Foreskin melanocyte (primary cell): ENCODE measurements at places on chromosomes 3 and 15.

- no peak for DNase-seq
Measured at GRCh38 chr15:25333049-25333448, 105.8 kb downstream of the UBE3A start.

DNA sequence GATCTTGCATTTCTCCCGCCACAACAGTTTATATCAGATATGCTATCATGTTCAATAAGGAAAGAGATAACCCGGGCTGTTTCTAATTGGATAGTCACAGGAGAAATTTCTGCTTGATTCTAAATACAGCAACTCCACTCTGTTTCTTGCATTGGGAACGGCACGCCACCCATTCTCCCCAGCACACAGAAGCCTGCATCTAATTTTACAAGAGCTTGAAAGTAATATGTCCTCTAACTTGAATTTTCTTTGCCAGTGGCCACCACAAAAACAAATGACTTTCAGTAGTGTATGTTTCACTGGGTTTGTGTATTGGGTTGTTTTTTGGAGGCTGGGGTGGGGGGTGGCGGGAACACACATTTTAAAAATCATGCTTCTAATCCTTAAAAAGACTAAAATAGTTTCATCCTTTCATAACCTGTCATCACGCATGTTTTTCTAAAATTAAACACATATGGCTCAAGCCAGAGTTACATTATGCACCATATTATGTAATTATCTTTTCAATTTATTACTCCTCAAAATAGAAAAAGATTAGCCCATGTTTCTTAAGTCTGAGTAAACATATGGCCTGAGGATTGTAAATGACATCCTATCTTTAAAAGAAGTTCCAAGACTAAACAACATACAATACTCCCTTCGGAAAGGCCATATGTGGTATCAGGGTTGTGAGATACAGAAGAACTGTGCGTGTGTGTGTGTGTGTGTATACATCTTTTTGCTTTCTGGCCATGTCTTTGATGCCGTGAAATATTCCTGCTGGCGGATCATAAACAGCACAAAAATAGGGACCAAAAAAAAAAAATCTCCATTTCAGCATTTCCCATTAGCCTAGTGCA lies 176.3 kb downstream of the FOXP1 start:
- no peak for DNase-seq

DNA sequence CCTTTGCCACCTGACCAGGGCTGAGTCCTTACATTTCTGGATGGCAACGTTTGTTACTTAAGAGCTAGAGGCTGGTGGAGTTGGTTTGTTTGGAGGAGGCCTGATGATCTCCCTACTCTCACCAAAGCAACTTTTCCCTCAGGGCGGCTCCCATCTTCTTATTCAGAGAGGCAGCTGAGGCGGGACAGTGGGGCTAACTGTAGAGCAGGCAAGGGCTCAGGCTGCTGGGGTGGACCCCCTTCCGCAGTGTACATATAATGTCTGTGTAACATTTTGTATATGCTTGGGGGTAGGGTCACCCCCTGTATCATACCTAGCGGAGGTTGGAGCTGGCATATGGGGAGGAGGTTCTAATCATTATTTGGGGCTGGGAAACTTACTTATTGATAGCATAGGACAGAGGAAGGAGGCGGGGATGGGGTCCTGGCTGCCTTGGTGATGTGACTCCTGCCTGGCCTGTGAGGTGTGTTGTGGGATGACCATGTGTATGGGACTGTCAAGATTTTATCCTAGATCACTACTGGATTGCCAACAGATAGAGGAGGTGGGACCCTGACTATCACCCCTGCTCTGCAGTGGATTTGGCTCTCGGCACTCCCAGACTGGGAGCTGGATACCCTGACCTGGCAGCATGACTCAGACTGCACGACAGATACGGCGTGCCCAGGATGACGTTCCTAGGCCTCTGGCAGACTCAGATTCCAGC lies 52.5 kb upstream of the UBE2Q2 start:
- DNase-seq = no peak

DNA sequence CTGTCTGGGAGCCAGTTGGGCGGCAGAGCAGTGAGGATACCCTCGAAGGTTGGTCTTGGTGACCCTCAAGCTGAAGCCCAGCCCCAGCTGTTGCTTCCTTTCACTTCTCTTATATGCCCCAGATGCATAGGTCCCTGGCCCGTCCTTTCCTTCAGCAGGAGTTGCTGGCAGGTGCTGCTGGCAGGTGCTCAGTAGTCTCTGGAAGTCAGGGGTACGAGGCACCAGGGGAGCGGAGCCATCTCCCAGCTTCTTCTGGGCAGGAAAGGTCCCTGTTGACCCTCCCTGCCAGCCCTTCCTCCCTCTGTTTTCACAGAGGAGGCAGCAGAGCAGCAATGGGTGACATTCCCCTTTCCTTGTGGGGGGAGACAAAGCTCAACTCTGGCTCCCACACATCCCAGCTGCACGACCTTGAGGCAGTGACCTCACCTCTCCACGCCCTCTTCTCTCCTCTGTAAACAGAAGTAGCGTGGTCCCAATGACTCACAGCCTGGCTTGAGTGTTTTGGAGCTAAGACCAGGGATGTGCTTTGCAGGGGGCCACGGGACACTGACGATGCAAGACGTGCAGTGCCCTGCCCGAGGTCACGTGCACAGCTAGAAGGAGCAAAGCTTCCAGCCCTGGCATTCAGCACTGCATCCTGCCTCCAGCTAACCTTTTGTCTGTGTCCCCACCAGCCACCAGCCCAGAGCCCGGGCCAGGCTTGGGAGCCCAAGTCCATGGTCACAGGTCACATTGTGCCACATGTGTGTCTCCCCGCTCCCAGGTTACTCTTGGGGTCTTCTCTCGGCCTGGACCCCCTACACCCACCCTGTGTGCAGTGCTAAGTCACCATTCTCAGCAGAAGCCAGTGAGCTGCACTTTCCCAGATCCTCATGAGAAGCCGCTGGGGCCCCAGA lies 49.7 kb downstream of the SLC6A6 start:
- DNase-seq = peak; percentile 83

GRCh38 chr3:194287374-194287773 lies 63.8 kb downstream of the CPN2 start:
- DNase-seq = no peak

DNA sequence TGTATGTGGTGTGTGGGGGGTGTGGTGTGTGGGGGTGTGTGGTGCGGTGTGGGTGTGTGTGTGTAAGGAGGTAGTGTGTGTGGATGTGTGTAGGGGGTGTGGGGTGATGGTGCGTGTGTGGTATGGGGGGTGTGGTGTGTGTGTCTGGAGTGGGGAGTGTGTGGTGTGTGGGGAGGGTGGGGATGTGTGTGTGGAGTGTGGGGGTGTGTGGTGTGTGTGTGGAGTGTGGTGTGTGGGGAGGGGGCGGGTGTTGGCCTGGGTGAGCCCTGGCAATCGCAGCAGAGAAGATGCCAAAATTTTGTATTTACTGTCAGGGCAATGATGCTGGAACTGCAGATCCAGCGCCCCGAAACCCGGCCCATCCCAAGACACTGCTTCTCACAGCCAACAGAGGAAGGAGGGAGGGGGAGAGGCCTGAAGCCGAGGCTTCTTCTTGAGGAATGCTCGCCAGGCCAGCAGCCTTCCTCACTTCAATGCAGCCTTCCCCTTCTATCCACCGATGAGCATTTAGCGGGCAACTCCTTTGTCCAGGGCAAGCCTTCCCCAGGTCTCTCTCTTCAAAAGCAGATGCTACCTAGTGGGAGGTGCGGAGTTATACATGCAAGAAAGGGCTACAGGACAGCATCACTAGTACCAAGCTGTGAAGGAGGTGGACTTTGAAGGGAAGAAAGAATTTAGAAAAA lies 11.9 kb upstream of the SRP14 start:
- no peak for DNase-seq

GRCh38 chr15:61764981-61765380 lies 295.3 kb downstream of the VPS13C start:
- DNase-seq = no peak
